Stimulated activated CD4-positive, alpha-beta T cell treated with anti-CD3 and anti-CD28 coated beads, TNF-alpha, amount 100 ng/mL, for 1 hour (primary cell): ENCODE measurements at places on chromosomes 5 and 9.

- DNase-seq: no peak
Observed at GRCh38 chr9:3875361-3876132, 349.7 kb upstream of the RFX3 start.

- no peak for DNase-seq
Observed at GRCh38 chr5:152349683-152350526, 55.2 kb downstream of the NMUR2 start.

DNA sequence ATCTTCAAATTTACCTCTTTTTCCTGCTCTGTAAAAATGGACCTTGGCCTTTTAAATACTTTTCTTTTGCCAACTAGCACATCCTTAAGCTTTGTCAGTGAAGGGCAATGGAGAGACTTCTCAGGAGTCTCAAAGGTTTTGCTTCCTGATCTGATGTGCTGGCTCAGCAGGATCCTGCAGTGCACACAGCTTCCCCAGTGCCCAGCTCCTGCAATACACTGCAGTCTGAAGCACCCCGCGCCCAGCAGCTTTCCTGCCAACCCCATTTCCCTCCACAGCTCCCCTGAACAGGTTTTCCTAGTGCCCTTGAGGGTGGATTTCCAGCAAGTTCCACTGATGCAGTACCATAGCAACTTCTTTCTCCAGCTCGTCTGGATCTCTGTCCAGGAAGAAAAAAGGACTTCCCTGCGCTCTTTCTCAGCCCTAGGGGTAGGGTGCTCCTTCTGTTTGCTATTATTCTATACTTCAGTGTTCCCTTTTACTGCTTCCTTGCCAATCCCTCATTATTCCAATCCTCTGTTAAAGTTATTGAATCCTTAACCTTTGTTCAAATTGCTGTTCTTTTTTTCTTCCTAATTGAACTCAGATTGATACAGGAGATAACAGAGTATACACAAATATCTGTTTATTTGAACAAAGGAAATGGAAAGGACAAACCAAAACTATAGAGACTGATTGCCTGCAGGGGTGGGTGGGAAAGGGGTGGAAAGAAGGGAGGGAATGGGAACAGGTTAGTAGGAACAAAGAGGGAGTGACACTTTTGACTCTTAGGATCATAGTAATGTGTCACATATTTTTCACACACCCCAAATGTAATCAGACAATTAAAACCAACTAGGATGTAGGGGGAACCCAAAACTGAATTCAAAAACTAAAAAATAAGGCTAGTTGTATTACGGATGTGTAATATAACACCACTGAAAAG is 8.5 kb downstream of the SNAPC3 start:
- no peak for DNase-seq

- no peak for DNase-seq
Observed at GRCh38 chr5:103745353-103746065, 182.9 kb upstream of the NUDT12 start.

- DNase-seq: no peak
Observed at GRCh38 chr9:78196258-78196657, 39.6 kb upstream of the CEP78 start.

GRCh38 chr5:9621379-9621903 is 8.7 kb downstream of the TAS2R1 start:
- DNase-seq: no peak

DNA sequence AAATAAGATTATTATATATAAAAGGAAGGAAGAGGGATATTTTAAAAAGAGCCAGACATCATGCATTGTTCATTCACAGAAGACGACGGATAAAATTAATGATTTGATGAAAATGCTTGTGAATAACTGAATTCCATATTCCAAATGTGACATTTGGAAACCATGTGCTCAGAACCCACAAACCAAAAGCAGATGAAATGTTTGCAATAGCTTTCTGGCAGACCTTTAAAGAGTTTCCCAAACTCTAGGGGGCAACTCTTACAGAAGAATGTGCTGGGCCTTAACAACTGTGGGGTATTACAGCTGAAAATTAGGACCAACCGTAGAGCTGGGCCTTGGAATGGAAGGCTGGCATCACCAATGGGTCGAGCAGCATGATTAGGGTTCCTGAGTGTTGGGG is 471.0 kb downstream of the EFNA5 start:
- no peak for DNase-seq

- no peak for DNase-seq
Observed at GRCh38 chr5:600886-601541, 11.1 kb upstream of the CEP72 start.

DNA sequence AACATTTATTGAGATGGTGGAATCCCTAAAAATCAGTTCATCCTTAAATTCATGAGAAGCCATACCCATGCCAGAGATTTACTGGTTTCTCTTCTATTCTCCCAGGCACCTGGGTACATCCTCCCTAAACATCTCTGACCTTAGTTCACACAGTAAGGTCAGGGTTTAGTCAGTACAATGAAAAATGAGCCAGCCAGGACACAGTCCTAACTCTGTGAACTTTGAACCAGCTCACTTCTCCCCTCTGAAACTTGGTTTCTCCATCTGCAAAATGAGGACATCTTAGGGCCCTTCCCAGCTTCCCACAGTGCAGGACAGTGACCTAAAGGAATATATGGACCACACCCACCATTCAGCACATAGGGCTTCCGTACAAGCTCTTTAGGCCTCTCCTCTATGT is 1.9 kb downstream of the NOP16 start:
- DNase-seq: no peak

- no peak for DNase-seq
Observed at GRCh38 chr5:22669345-22669744, 183.8 kb downstream of the CDH12 start.

DNA sequence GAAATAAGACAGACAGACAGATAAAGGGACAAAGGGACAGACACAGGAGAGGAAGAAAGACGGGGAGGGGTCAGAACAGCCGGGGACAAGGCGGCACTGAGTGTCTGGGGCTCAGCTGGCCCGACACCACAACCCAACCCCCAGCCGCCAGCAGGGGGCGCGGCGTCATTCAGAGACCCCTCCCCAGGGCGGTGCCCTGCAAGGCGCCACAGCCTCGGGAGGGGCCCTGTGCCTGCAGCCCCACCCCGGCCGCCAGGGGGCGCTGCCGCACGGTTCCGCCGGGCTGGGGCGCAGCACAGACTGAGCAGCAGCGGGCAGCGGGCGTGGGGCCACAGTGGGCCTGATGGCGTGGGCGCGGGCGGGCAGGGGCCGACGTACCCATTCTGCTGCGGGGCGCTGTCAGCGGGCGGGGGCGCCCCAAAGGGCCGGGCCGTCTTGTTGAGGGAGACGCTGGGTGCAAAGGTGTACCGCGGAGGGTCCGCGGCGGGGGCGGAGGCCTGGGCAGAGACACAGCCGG is 5.9 kb downstream of the PDLIM7 start:
- DNase-seq: no peak

GRCh38 chr5:178237431-178238312 is 5.1 kb upstream of the PHYKPL start:
- DNase-seq: no peak

- no peak for DNase-seq
Observed at GRCh38 chr9:75487856-75488718, 399.8 kb downstream of the OSTF1 start.

GRCh38 chr9:134442085-134442474 is 115.8 kb downstream of the RXRA start:
- no peak for DNase-seq

DNA sequence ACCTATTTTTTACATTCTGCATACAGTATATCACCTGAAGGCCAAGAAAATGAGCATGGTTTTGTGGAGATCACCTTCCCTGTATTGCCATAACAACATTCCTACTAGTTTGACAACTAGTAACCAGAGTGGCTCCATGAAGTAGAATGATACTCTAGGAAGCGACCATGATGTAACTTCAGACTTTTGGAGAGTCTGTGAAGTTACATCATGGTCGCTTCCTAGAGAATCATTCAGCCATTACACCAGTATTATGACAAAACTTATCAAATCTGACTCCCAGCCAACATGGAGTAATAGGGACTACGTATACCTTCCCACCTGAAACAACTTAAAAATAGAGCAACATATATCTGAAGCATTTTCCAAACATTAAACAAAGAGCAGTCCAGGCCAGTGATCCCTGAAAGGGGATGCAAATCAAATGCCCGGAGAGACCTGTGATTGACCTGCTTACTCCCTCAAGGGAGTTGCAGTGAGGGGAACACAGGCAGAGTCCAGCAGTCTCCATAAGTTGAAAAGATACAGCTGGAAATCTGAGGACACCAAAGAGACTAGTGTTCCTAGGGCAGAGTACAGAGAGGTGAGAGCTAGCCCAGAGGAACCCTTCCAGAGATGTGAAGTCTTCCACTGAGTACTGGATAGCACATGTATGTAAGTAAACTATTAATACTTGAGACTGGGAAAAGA is 7.8 kb downstream of the ECM2 start:
- no peak for DNase-seq

GRCh38 chr9:130682421-130683121 is 11.0 kb upstream of the EXOSC2 start:
- peak; percentile 55 for DNase-seq

GRCh38 chr9:4622016-4622415 is 40.1 kb upstream of the PLPP6 start:
- DNase-seq: no peak

DNA sequence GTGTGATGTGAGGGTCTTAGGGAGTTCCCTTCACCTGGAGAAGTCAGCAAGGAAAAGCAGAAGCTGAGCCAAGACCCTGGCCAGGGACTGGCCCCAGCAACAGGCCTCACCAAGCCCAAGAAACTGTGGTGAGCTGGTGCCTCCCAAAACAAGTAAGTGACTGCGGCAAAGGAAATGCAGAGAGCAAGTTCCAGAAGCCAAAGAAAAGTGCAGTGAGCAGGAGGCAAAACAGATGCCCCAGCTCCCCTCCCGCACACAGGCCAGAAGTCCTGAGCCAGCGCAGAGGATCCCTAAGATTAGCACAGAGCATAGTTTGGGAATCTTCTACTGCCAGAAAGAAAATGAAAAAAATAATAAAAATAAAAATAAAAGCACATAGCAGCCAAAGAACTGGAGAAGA is 13.2 kb downstream of the MED27 start:
- DNase-seq: no peak

- DNase-seq: no peak
Observed at GRCh38 chr5:33474004-33474403, 33.2 kb downstream of the TARS1 start.

GRCh38 chr5:78624011-78624541 is 24.5 kb downstream of the LHFPL2 start:
- DNase-seq: no peak

GRCh38 chr5:136740228-136740627 is 374.9 kb upstream of the TRPC7 start:
- DNase-seq: no peak

GRCh38 chr5:103428923-103429322 is 133.7 kb downstream of the NUDT12 start:
- DNase-seq: no peak

DNA sequence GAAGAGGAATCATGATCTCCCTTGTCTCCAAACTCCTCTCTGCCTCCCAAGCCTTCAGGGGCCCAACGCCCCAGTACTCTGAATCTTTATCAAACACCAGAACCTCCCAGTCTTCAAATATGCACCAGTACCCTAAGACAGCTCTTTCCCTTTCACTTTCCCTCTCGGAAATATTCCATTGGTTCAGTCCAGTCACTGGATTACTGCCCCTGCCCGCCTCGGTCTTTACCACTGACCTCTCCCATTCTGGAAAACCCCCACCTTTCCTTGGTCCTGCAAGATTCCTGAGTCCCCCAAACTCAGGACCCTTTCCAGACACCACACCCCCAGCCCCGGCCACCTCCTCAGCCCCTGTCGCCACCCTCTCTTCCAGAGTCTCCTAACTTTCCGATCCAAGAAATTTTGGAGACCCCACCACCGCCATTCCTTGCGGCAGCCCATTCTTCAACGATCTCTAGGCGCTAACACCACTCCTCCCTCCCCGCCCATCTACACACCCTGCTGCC is 674 bp downstream of the C5orf15 start:
- DNase-seq: no peak

DNA sequence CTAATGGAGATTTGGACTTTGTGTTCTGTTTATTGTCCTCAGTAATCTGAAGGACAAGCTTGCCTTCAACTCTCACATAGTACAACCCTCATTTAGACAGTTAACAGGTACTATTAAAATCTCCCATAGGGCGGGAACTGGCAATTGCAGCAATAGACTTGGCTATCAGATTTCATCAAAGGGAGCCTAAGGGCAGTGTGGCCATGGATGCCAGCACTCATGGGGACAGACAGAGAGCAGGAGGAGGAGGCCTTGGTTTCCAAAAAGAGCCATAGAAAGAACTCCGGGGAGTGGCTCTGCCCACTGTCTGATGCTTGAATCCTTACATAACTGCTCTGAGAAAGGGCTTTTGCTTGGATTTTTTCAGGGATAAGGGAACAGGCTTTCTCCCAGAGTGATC is 6.8 kb downstream of the SLC36A1 start:
- no peak for DNase-seq

- no peak for DNase-seq
Observed at GRCh38 chr9:129230302-129230701, 52.2 kb upstream of the IER5L start.

DNA sequence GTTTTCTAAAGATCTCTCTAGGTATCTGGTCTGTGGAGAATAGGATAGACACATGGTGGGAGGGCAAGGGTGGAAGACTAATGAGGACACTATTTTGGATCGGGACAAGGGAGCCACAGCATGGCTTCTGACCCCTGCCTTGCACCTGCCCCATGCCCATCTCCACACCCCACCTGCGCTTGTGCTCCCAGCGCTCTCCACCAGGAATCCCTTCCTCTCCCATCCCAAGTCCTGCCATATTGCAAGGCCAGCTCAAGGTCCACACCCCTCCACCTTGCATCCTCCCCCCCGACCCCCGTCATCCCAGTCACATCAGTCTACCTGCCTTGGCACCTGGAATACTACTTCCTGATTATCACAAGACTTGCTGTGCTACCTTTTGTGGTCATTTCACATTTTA is 44.2 kb upstream of the RETREG1 start:
- DNase-seq: no peak

GRCh38 chr9:1870915-1871314 is 144.2 kb upstream of the SMARCA2 start:
- DNase-seq: no peak

DNA sequence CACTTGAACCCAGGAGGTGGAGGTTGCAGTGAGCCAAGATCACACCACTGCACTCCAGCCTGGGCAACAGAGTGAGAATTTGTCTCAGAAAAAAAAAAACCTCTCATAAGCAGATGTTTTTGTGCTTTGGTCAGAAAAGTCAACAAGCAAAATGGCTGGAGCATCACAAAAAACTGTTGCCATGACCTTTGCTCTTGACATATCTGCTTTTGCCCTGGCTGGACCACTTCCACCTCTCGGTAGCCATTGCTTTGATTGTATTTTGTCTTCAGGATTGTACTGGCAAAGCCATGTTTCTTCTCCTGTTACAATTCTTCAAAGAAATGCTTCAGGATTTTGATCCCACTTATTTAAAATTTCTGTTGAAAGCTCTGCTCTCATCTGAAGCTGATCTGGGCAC is 67.0 kb downstream of the MTMR12 start:
- no peak for DNase-seq

GRCh38 chr9:134136118-134136995 is 475 bp downstream of the WDR5 start:
- DNase-seq: peak; percentile 7

GRCh38 chr9:82621447-82621846 is 441.5 kb downstream of the RASEF start:
- DNase-seq: no peak
